ENCODE measurements at places on chromosomes 7 and 10. TPM values are rescaled to one million over a fixed set of nuclear protein-coding genes. Genes with fewer than 3 reads are reported as not detected.
A peak's percentile ranks its signal among the peaks of the same experiment; 100 is the strongest.

TMEM178B gene
- polyA plus RNA-seq: 0.39 TPM

PNPLA8 gene
- polyA plus RNA-seq: 41.2 TPM

PPP1R17 gene
- not detected for polyA plus RNA-seq

GPER1 gene
- polyA plus RNA-seq: 6.1 TPM

- DNase-seq: no peak
Measured at GRCh38 chr7:42193471-42194129, 43.4 kb downstream of the GLI3 start.

GRCh38 chr10:59240582-59241183, 64.2 kb downstream of the PHYHIPL start:
- DNase-seq: peak; percentile 44

- no peak for DNase-seq
Measured at GRCh38 chr7:141053626-141054025, 20.2 kb upstream of the TMEM178B start.

- no peak for DNase-seq
Measured at GRCh38 chr7:100679129-100679926, 5.8 kb downstream of the GNB2 start.

GRCh38 chr10:132859084-132859855, 73.3 kb upstream of the NKX6-2 start:
- no peak for DNase-seq
